ENCODE measurements at places on chromosomes 5 and 9.

GRCh38 chr5:22985446-22985845 lies 132.3 kb upstream of the CDH12 start:
- no peak for DNase-seq

DNA sequence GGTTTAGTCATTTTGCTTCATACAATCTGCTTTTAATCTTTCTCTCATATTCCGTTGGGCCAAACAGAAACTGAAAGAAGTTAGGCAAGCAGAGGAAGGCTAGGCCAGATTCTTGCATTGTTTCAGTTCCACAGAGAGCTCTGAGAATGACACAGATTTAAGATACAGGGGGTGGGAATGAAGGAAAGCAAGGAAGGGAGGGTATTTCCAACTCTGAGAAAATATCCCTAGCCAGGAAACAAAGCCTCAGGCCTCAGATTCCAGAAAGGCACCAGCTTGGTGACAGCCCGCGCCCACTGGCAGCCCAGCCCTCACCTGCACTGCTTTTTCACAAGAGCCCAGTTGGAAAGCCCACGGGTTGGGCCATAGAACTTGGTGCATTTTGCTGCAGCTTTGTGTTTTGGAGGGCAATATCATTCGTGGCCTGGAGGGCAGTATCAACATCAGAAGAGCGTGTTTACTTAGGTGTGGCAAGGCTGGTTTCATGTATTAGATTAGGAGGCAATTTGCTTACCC lies 63.5 kb downstream of the ENC1 start:
- peak; percentile 20 for DNase-seq

DNA sequence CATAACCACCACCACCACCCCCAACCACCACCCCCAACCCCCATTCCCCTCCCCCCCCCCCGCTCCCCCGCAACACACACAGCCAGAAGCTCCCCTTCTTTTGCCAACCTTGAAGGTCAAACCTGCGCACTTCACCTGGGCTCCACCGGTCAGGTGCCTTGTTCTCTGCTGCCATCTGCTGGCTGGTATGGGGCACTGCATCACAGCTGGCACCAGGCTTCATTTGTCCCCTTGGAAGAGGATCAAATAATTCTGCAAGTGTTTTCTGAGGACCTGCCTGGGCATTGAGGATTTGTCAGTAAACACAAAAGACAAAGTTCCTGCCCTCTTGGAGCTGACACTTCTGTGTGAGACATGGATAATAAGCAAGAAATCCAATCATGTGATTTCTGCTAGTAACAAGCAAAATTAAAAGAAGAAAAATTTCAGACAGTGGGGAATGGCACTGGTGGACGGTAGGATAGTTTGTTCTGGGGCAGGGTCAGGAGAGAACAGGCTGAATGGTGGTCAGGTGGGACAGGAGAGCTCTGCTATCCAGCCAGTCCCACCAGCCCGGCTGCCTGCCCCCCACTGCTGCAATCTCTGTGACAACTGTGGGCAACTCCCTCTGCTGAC lies 55.6 kb upstream of the LMX1B start:
- peak; percentile 71 for DNase-seq

DNA sequence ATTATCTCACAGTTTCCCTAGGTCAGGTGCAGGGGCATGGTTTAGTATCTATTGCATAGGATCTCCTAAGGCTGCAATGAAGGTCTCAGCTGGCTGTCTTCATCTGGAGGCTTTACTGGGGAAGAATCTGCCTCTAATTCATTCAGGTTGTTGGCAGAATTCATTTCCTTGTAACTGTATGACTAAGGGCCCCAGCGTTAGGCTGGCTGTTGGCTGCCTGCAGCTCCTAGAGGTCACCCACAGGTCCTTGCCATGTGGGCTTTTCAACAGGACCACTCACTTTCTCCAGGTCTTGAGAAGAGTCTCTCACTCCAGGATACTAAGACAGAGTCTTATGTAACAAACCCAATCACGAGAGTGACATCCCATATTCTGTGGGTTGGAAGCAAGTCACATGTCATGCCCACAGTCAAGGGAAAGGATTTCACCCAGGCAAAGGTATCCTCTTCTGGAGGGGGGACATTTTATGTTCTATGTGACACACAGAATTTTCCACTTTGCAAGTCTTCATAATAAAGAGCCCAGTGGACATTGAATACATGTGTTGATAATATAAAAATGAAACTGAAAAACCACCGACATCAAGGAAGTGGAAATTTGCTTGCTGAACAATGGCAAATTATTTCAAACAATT lies 38.2 kb downstream of the HMHB1 start:
- DNase-seq: no peak

Measured in CD4-positive, alpha-beta T cell treated with Interleukin-6 for 4 hours (primary cell).